ENCODE measurements at places on chromosomes 3 and 15. TPM values are rescaled to one million over a fixed set of nuclear protein-coding genes. Genes with fewer than 3 reads are reported as not detected.

The CAPN3 gene
- 0.40 TPM for total RNA-seq

The SLC51A gene
- 10.0 TPM for total RNA-seq

The MYRIP gene
- not detected for total RNA-seq

The TRPM1 gene
- not detected for total RNA-seq

The TERC gene
- total RNA-seq = 544 TPM

The CHSY1 gene
- 19.5 TPM for total RNA-seq

The ACTC1 gene
- not detected for total RNA-seq

The ECE2 gene
- not detected for total RNA-seq

DNA sequence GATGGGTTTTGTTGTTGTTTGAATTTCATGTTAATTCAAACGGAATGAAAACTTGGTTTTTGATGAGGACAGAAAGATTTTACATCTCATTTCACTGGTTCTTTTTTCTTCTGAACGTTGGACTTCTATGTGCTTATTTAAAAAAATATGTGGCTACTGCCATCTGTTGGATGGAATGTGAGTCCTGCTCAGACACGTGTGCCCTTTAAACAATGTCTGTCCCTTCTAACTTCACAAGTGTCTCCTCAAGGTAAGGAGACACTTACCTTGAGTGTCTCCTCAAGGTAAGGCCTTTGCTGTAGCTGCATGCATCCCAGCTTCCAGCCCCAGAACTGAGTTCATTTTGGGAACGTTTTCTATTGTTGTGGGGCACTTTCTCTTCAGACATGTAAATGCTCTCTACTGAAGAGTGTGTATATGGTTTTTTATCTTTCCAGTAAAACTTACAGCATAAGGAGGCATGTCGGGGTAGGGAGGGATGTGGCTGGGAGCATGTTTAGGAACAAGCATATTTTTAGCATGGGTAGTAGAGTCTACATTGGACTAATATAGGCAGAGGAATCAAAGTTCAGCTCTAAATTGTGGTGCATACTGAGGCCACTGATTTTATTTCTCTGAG, 63.1 kb upstream of the UBE3A start:
- no peaks in the 10 kb centered on the region for H3K4me1 ChIP-seq
- no peaks in the 10 kb centered on the region for H3K36me3 ChIP-seq
- no peak overlapping the region for H3K4me3 ChIP-seq
- no peak overlapping the region for H3K27ac ChIP-seq

GRCh38 chr15:93495799-93496637, 407.0 kb upstream of the RGMA start:
- H3K27me3 ChIP-seq = peaks cover 14% of the 10 kb centered on the region
- H3K4me1 ChIP-seq = no peaks in the 10 kb centered on the region
- H3K36me3 ChIP-seq = no peaks in the 10 kb centered on the region

- H3K36me3 ChIP-seq = no peaks in the 10 kb centered on the region
- peak; percentile 65 for DNase-seq
- peaks cover 26% of the 10 kb centered on the region for H3K4me1 ChIP-seq
Measured at GRCh38 chr15:52019394-52020220, 588 bp downstream of the MAPK6 start.

DNA sequence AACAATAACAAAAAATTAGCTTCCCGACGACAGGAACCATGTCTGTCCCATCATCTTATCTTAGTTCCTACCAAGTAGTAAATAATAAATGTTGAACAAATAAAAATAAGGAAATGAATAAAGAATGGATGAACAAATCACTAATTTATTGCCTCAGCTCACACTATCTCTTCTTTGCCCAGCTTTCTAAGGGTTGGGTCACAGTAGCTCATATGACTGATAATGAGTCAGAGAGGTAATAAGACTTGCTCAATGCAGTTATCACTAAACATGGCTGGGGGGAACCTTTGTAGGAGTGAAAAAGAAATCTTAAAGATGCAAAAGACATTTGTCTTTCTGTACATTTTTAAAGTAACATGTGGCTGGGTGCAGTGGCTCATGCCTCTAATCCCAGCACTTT, 182.2 kb downstream of the WDR76 start:
- H3K4me1 ChIP-seq = peaks cover 19% of the 10 kb centered on the region
- peak overlapping the region; percentile 37 for H3K27ac ChIP-seq
- DNase-seq = peak; percentile 86
- no peaks in the 10 kb centered on the region for H3K27me3 ChIP-seq

DNA sequence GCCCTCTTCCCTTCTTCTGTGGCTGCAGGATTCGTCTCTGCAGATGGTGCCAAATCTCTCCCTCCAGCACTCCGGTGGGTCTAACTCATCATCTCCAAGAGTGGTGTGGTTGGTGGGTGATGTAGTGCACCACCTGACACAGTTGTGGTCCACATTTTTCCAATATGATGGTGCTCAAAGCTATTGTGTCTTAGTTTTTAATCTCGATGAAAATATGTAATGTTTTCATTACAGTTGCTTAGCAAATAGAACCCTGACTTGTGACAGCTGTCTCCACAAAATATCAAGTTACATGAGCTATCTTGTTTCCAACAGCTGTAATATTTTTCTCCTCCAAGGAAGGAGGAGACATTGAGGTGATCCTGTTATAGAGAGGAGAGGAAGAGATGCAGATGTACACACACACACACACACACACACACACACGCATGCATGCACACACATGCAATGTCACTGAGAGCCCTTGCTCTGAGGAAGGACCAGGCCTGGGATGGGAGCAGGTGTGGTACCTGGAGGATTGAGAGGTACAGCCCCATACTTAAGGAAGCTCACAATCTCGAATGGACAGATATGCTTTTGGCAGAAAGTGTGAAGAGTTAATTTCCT, 15.7 kb upstream of the ESYT3 start:
- no peak for DNase-seq
- no peak overlapping the region for H3K27ac ChIP-seq
- no peaks in the 10 kb centered on the region for H3K4me1 ChIP-seq
- no peak overlapping the region for H3K4me3 ChIP-seq
- H3K36me3 ChIP-seq = no peaks in the 10 kb centered on the region
- H3K27me3 ChIP-seq = no peaks in the 10 kb centered on the region

- peaks cover 6% of the 10 kb centered on the region for H3K4me1 ChIP-seq
- DNase-seq = no peak
- no peak overlapping the region for H3K4me3 ChIP-seq
Measured at GRCh38 chr15:77018796-77019505, 24.0 kb downstream of the PSTPIP1 start.

DNA sequence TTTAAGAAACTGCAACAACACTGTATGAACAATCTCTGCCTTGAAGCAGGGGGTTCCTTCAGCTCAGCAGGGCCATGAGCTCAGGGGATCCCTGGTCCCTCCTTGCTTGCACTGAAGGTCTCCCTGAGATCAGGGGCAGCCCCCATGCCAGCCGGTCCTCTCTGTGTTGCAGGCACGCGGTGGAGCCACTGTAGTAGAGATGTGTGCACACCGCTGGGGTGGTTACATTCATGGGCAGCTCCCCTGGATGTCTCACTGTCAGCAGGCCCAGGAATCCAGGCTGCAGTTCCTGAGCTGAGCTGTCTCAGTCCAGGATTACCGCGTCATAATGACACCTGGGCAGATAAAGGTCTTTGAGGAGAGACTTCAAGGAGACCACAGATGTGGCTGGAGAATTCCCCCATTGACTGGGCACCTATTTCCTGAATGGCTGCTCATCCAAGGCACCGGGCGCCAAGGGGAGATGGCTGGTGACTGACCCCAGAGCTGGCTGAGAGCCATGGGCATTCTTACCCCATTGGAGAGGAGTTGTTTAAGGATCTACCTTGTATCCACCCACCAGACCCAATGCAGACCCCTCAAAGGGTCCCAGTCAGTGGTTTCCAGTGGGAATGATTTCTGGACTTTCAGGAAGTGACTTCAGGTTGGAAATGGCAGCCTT, 10.4 kb upstream of the KLF13 start:
- H3K27me3 ChIP-seq = peaks cover 21% of the 10 kb centered on the region
- H3K4me1 ChIP-seq = no peaks in the 10 kb centered on the region
- H3K27ac ChIP-seq = no peak overlapping the region
- no peak for DNase-seq
- H3K4me3 ChIP-seq = no peak overlapping the region
- H3K36me3 ChIP-seq = no peaks in the 10 kb centered on the region

- DNase-seq = no peak
- no peak overlapping the region for H3K27ac ChIP-seq
- H3K36me3 ChIP-seq = no peaks in the 10 kb centered on the region
- H3K4me1 ChIP-seq = peaks cover 38% of the 10 kb centered on the region
- no peak overlapping the region for H3K4me3 ChIP-seq
- H3K27me3 ChIP-seq = no peaks in the 10 kb centered on the region
Measured at GRCh38 chr3:99915906-99916432, 98.3 kb downstream of the CMSS1 start.

DNA sequence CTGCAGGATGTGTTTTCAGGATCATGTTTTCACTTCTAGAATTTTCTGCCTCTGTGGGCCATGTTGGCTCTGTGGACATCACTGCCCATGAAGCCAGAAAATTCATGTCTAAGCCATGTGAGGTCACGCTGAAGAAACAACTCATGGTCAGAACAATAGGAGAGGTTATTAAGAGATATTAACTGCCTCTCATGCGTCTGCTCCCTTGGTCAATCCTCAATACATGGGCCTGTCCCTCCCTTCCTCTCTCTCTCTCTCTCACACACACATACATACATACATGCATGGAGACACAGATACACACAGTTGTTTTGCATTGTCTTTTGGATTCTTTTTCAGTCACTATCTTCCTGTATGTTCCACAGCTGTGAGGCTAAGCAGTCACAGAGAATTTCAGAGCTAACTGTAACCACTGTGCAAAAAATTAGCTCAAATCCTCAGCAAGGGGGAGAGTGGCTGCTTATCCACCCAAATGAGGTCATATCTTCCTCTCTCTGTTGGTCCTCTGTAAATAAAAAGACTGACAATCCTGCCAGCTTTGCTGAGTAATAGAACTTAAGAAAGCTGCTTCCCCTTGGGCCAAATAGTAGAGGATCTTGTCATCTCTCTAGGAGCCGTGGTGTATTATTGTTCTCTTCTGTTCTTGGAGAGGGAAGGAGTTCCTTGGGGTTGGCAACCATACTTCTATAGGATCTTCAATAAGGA, 45.6 kb downstream of the LRTM1 start:
- no peak overlapping the region for H3K4me3 ChIP-seq
- H3K4me1 ChIP-seq = peaks cover 24% of the 10 kb centered on the region
- peak overlapping the region; percentile 76 for H3K27ac ChIP-seq
- DNase-seq = peak; percentile 95
- no peaks in the 10 kb centered on the region for H3K27me3 ChIP-seq

DNA sequence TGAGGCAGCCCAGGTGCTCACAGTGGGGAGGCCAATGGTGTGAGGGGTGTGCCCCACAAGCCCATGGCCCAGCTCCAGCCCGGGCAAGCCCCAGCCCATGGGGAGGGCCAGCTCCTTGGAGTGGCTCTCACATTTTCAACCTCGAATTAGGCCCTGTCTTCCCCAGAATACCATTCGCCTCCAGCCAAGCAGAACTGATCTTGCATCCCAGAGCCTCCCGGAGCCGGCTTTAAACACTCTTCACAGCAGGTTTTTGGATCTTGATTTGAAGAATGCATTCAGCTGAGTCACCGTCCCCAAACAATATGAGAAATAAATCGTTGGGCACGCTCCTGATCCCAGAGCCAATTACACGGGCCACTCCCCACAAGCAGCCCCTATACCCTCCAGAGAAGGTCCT, 23.7 kb downstream of the TPRA1 start:
- H3K36me3 ChIP-seq = no peaks in the 10 kb centered on the region
- no peaks in the 10 kb centered on the region for H3K27me3 ChIP-seq
- DNase-seq = no peak

DNA sequence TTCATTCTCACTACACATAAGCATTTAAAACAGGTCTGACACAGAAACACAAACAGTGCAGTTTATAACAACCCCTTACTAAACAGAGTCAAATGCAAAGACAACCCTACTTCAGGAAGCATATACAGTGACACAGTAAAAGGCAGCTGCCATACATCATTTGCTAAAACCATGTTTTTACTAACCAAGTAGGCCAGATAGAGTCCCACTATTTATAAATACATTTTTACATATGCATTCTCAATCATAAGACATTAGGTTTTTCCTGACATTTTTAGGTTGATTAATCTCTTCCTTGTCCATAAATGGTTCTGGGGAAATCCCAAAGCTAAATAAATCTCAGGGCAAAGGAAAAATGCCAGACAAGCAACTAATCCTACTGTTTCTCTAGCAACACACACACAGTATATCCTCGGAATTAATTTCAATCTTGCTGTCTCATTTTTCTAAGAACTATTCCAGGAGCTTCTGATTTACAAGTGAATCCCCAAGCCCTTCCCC, 39.0 kb downstream of the CHAC1 start:
- peaks cover 52% of the 10 kb centered on the region for H3K36me3 ChIP-seq
- H3K27ac ChIP-seq = no peak overlapping the region
- DNase-seq = no peak
- no peak overlapping the region for H3K4me3 ChIP-seq
- no peaks in the 10 kb centered on the region for H3K4me1 ChIP-seq
- H3K27me3 ChIP-seq = no peaks in the 10 kb centered on the region

GRCh38 chr15:52056001-52056400, 37.0 kb downstream of the MAPK6 start:
- peaks cover 32% of the 10 kb centered on the region for H3K36me3 ChIP-seq
- H3K4me1 ChIP-seq = peaks cover 33% of the 10 kb centered on the region
- no peak overlapping the region for H3K4me3 ChIP-seq
- DNase-seq = no peak
- H3K27me3 ChIP-seq = no peaks in the 10 kb centered on the region

DNA sequence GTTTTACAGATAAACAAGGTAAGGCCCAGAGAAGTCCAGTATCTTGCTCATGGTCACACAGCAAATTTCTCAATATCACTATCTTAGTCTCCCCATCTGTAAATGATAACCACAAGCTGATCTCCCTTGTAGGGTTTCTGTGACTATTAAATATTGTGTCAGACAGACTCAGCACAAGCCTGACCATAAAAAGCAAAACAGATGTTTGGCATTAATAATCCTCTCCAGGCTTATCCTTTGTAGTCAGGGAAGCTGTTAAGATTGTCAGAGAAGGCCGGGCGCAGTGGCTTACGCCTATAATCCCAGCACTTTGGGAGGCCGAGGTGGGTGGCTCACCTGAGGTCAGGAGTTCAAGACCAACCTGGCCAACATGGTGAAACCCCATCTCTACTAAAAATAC, 173.2 kb upstream of the PRICKLE2 start:
- no peaks in the 10 kb centered on the region for H3K27me3 ChIP-seq
- H3K27ac ChIP-seq = no peak overlapping the region
- H3K4me1 ChIP-seq = no peaks in the 10 kb centered on the region
- no peak for DNase-seq
- H3K36me3 ChIP-seq = no peaks in the 10 kb centered on the region

GRCh38 chr3:118884748-118885206, 149.9 kb downstream of the IGSF11 start:
- no peak overlapping the region for H3K4me3 ChIP-seq
- peak; percentile 77 for DNase-seq
- no peaks in the 10 kb centered on the region for H3K4me1 ChIP-seq

- no peak overlapping the region for H3K4me3 ChIP-seq
- H3K4me1 ChIP-seq = no peaks in the 10 kb centered on the region
- no peaks in the 10 kb centered on the region for H3K36me3 ChIP-seq
- H3K27me3 ChIP-seq = no peaks in the 10 kb centered on the region
- DNase-seq = no peak
- H3K27ac ChIP-seq = no peak overlapping the region
Measured at GRCh38 chr3:161035711-161036110, 69.4 kb downstream of the B3GALNT1 start.

GRCh38 chr3:123422457-123422856, 26.4 kb downstream of the ADCY5 start:
- H3K27ac ChIP-seq = no peak overlapping the region
- H3K27me3 ChIP-seq = peaks cover 53% of the 10 kb centered on the region
- H3K36me3 ChIP-seq = no peaks in the 10 kb centered on the region
- H3K4me1 ChIP-seq = no peaks in the 10 kb centered on the region

- DNase-seq = no peak
- H3K4me1 ChIP-seq = peaks cover 17% of the 10 kb centered on the region
- no peaks in the 10 kb centered on the region for H3K36me3 ChIP-seq
- no peak overlapping the region for H3K4me3 ChIP-seq
- H3K27ac ChIP-seq = no peak overlapping the region
Measured at GRCh38 chr15:75775296-75776064, 62.8 kb upstream of the CSPG4 start.
